Esophagus squamous epithelium (tissue), 5 donors: ENCODE measurements at places on chromosomes 6 and 20. TPM values are rescaled to one million over a fixed set of nuclear protein-coding genes. Genes with fewer than 3 reads are reported as not detected.

CCM2L gene
- total RNA-seq: 4.2 TPM

PDYN gene
- total RNA-seq: not detected

HLA-DQB2 gene
- total RNA-seq: not detected

ATG5 gene
- 19.7 TPM for total RNA-seq

SLC18B1 gene
- total RNA-seq: 28.7 TPM

PPP2R5D gene
- total RNA-seq: 15.6 TPM

TNXB gene
- 37.5 TPM for total RNA-seq

PRL gene
- not detected for total RNA-seq

SNAP91 gene
- total RNA-seq: not detected

C6orf58 gene
- not detected for total RNA-seq

APOBEC2 gene
- not detected for total RNA-seq

PSORS1C2 gene
- not detected for total RNA-seq

AHI1 gene
- 4.5 TPM for total RNA-seq

PKIG gene
- total RNA-seq: 14.0 TPM

MACROD2 gene
- total RNA-seq: 3.8 TPM

CYB5R4 gene
- total RNA-seq: 9.2 TPM

FOXC1 gene
- 2.2 TPM for total RNA-seq

C20orf141 gene
- not detected for total RNA-seq

ZNF391 gene
- 1.3 TPM for total RNA-seq

ZKSCAN8 gene
- 17.5 TPM for total RNA-seq

ULBP1 gene
- total RNA-seq: 0.27 TPM

ABHD16B gene
- total RNA-seq: not detected

VSX1 gene
- not detected for total RNA-seq

TRAPPC3L gene
- total RNA-seq: not detected

BCLAF1 gene
- total RNA-seq: 108 TPM
